CD4-positive, alpha-beta T cell treated with Interleukin-6 at 100 ng/mL for 8 hours (primary cell): ENCODE measurements at places on chromosomes 4 and X.

- DNase-seq = no peak
Observed at GRCh38 chrX:135421932-135422809, at the start of gene SMIM10L2A. Gene SMIM10L2A, plus strand, starts transcription at chrX:135421944. Its CDS starts 188 bp downstream, at chrX:135422132.

DNA sequence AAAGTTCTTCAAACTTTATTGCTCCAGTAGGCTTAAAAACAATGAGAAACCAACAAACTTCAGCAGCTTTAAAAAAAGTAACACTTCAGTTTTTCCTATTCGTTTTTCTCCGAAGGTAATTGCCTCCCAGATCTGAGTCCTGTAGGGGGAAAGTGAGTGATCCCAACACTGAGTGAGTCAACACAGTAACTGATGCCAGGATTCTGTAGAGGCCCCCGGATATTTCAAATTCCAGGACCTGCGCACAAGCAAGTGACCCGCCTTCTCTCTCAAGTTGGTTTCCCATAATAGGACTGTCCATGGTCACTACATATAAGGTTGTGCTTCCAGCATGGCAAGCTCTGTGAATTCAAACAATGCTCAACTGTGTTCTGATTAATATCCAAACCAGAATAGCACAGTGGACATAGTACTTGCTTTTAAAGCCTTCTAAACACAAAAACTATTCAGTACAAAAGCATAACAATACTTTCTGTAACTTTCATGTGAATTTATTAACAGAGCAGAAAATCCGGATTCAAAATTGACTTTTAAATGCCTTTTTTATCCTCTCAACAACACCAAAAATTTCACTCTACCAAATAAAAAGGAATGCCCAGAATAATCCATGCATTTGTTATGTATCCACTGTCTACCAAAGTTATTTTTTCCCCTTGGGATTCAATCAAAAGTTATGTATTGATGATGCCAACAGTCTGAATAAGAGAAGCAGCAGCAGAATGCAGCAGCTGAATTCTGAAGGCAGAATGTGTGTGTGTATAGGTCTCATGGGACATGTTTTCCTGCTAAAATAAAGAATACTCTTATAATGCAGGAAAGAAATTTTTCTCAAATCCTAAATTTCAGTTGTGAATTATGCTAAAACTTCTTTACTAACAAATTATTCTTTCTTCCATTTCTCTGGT lies at the start of gene DMD:
DMD (minus strand) TSS at position 194 of the 905 bp plus-strand sequence. CDS start 237 bp downstream, outside the sequence.
- no peak for DNase-seq

GRCh38 chr4:85637778-85638177 lies 162.8 kb downstream of the ARHGAP24 start:
- DNase-seq = no peak

GRCh38 chrX:95996294-95996693 lies 688.3 kb upstream of the DIAPH2 start:
- no peak for DNase-seq

DNA sequence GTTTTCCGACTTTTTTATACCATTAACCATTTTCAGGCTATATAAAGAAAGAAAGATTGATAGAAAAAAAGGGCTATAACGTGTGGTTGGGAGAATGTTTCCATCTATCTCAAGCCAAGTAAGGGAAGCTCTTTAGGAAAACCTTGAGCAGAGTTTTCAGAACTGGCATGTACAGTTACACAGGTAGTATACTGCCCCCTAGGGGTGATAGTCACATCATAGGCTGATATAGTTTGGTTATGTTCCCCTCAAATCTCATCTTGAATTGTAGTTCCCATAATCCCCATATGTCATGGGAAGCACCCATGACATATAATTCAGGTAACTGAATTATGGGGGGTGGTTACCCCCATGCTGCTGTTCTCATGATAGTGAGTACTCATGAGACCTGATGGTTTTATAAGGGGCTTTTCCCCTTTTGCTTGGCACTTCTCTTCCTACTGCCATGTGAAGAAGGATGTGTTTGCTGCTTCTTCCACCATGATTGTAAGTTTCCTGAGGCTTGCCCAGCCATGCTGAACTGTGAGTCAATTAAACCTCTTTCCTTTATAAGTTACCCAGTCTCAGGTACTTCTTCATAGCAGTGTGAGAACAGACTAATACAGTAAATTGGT lies 186.8 kb downstream of the TMA16 start:
- DNase-seq = peak; percentile 68

GRCh38 chrX:55867181-55867651 lies 149.7 kb downstream of the RRAGB start:
- no peak for DNase-seq

GRCh38 chrX:109842611-109843010 lies 109.6 kb upstream of the ACSL4 start:
- DNase-seq = no peak

DNA sequence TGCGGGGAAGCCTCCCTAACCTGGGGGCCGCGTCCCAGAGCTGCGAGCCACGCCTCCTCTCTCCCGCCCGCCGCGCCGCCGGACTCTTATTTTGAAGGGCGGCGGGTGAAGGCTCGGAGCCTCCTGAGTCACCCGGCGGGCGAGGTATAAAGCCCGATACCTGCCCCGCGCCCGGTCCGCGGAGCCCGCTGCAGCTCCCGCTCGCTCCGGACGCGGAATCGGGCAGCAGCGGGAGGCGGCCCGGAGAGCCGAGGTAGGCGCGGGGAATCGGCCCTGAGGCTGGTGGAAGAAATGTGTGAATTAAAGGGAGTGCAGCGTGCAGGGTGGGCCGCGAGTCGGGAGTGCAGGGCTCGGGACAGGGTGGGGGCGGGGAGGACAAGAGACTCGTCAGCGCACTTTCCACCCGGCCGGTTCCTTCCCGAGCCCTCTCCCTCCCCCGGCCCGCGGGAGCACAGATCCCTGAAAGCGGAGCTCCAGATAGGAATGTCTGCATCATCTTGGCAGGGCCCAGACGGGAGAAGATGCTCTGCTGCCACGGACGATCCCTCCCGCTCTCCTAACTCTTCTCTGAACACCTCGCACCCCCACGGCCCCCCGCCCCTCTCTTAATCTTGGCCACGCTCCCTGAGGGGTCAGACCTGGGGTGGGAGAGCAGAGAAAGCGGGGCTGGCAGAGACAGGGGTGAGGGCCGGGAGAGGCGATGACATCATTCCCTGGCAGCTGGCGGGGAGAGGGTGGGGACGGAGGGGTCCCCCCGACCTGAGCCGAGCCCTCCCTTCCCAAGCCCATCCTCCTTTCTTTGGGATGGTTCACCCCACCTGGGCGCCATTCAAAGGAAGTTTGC lies 177.9 kb downstream of the CBR4 start:
- DNase-seq = peak; percentile 32

DNA sequence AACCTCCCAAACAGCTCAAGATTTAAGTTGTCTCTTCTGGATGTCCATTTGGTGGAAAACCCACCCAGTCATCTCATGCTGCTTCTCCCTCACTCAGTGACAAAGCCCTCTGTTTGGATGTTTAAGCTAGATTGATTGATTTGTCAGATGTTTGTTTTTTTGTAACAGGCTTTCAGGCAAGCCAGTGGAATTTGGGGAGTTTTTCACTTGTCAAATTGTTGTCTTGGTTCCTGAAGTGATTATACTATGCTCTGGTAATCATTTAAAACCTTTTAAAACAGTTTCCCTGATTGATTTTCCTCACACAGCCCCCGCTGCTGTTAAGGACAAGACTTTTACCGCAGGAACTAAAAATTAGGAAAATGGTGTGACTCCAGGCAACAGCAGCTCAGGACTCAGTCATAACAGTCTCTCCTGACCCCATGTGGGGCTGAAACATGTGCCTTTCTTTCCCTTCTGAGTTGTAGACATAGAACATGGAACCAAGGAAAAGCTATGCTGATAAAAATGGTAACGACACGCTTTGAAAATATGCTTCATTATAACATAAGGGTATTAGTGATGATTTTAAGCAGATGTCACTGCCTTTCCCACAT lies 40.8 kb upstream of the SETD7 start:
- no peak for DNase-seq

GRCh38 chr4:89712141-89712540 lies 124.8 kb downstream of the SNCA start:
- DNase-seq = no peak

GRCh38 chrX:130121505-130121800 lies 11.2 kb upstream of the ELF4 start:
- DNase-seq = no peak

DNA sequence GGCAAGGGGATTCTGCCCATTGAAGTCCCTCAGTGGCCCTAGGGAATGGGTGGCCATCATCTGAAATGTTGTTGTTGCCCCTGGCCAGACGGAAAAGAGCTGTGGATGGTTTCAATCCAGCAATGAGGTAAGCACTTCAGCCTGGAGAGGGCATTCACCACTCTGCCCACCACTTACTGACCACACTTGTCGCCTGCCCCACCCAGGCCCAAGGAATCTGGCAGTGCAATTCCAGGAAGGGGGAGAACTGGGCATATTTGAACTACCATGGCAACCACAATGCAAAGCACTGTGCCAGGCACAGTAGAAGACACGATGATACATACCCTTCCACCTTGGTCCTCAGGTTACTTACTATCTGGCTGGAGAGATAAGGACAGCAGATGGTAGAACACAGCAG lies 161.6 kb downstream of the PDGFRA start:
- DNase-seq = no peak

DNA sequence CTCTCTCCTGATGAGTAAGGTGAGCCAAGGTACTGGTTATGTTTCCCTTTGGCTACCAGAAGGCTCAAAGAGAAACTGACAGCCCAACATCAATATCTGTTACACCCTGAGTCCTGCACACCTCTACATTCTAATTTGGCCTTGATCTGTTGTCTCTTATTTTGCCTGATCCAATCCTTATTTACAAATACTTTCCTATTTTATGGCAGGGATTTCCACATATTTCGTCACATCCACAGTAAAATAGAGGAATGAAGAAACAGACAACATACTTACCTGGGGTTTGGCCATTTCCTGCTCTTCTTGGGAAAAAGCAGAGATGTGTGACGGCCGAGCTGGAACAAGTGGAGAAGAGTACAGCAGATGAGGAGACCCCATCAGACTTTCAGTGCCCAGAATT lies 1.5 kb downstream of the ZNF182 start:
- no peak for DNase-seq

- no peak for DNase-seq
Observed at GRCh38 chr4:182318256-182318655, 75.1 kb downstream of the TENM3 start.

DNA sequence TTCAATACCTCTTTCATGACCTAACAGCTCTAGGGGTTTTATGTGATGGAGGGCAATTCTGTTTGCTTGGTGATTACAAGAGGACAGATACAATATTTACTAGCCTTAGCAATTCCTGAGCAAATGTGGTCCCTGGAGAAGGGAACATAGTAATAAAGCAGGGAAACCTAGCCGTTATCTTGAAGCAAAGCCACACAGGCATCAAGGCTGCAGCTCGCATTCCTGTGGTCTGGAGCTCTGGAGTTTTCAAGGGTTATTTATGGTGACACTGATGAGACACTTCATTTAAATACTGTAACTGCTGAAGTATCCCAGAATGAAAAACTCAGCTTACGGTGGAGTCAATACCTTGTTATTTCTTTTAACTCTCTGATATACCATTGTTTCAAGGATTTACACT lies 66.8 kb downstream of the AFF2 start:
- no peak for DNase-seq
